ENCODE measurements at places on chromosomes 11 and 22.

GRCh38 chr22:39381009-39381755 lies 18.4 kb upstream of the TAB1 start:
- ATAC-seq, result no peak

- ATAC-seq, result no peak
Observed at GRCh38 chr11:116641561-116642045, 131.2 kb downstream of the BUD13 start.

DNA sequence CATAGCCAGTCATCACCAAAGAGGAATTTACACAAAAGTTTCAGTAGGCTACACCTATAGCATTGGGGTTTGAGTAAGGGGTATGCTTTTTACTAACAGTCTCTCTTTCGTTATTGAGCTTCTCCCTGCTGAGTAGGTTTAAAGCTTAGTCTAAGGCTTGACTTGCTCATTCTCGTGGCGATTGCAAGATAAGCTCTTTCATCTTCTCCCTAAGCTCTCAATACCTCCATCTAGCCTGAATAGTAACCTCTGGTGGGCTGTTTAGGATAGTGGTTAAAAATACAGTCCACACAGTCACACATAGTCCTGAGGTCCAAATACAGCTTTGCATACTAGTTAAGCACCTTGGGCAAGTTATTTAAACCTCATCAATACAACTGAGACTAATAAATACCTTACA lies 65.6 kb downstream of the IMMP1L start:
- no peak for ATAC-seq

DNA sequence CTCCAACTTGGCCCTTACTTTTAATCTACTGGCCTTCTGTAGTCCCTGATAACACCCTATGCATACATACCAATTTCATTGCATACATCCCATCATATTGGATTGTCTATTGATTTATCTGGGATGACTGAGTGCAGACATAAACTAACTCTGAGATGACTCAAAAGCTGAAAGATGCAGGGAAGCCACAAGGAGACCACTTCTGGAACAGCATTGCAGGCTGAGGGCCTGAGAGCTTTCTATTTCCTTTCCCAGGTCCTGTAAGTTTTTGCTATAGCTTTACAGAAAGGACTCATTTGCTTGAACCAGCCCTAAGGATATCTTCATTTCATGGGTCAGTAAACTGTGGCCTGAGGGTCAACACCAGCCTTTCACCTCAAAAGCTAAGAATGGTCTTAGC lies 15.1 kb upstream of the SPON1 start:
- ATAC-seq, result no peak

DNA sequence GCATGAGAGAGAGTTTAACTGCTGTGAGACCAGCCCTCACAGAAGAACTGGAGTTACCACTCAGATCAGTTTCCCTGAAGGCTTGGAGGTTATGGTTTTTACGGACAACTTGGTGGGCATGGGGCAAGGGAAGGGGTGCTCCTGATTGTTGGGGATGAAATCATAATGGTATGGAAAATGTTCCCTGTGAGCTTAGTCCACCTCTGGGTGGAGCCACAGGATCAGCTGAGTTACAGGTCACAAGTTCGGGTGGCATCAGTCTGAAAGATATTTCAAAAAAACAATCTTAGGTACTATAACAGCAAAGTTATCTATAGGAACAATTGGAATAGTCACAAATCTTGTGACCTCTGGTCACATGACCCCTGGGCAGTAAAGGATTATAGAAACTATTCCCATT lies 162.9 kb downstream of the DLG2 start:
- no peak for ATAC-seq

DNA sequence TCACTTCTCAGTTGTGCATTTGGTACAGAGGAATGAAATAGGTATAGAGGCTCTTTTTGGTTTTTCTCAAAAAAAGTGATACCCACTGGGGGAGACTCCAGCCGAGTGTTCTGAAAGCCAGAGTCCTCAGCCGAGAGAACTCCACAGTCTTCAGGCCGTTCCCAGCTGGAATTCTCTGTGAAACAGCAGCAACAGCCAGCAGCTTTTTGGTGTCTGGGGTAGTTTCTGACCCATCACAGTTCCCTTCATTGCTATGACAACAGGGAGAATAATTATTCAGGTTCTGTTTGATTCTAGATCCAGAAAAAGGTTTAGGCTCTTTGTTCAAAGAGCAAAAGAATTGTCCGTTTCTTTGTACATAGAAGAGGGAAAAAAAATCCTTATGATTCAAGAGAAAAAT lies 84.6 kb downstream of the C22orf31 start:
- ATAC-seq, result no peak

- ATAC-seq, result peak; percentile 41
Observed at GRCh38 chr22:41576877-41577276, 12.8 kb downstream of the PMM1 start.

DNA sequence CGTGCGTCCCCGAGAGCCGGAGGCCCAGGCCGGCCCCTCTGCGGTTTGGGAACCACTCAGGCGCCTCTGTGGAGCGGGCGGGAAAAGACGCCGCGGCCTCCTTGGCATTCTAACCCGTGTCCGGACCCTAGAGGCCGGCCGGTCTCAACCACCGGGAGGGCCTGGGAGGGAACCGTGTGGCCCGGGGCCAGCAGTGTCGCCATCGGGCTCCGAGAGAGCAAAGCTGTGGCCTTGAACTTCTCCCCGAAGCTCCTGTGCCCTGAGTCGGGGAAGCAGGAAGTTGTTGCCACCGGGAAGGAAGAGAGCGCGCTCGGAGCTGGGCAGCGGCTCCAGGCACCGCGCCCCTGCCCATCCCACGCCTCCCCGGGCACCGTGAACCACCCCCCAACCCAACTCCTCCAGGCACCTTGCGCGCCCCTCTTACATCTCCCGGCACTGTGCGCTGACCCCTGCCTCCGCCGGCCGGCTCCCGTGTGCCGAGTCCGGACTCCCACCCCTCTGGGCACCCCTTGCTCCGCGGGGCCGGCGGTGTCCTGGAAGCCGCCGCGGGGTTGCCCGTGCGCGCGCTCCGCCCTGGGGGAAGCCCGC lies 80.0 kb upstream of the PPARA start:
- peak; percentile 11 for ATAC-seq

DNA sequence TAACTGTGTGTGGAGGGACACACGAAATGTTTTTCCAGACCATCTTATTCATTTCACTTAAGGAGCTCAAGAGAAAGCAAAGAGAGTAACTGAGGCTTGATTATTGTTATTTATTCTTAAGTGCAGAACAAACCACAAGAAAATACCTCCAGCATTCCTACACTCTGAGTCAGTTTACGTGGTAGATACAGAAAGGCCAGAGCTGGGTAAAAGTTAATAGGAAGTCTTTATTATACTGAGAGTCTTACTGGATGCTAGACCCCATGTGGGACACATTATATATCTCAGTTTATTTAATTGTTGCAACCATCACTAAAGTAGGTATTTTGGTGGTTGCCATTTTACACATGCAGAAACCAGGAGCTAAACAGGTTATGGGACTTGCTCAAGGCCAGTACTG lies 261.4 kb upstream of the POU2AF2 start:
- ATAC-seq, result no peak

GRCh38 chr11:17722000-17722643 lies 2.8 kb downstream of the MYOD1 start:
- no peak for ATAC-seq

Measured in activated CD4-positive, CD25-positive, alpha-beta regulatory T cell treated with anti-CD3 and anti-CD28 coated beads, Interleukin-2, amount 50 U/mL, for 24 hours (primary cell).